ENCODE measurements at places on chromosomes 3 and 15. TPM values are rescaled to one million over a fixed set of nuclear protein-coding genes. Genes with fewer than 3 reads are reported as not detected.

Gene PYGO1
- 10.0 TPM for total RNA-seq

Gene CTXN2
- total RNA-seq: not detected

Gene DPPA2
- total RNA-seq: not detected

Gene NPTN
- 150 TPM for total RNA-seq

Gene COLQ
- 0.18 TPM for total RNA-seq

Gene MAP1A
- total RNA-seq: 47.2 TPM

Gene LSAMP
- 8.1 TPM for total RNA-seq

Gene TMEM108
- total RNA-seq: 0.18 TPM

Gene SHC4
- 2.5 TPM for total RNA-seq

GRCh38 chr3:132209855-132210254, 107.4 kb upstream of the ACP3 start:
- no peak for DNase-seq

- DNase-seq: no peak
These were observed 56.7 kb upstream of the HACD2 start for GRCh38 chr3:123641505-123641904.

- DNase-seq: no peak
These were observed 5.3 kb downstream of the PDIA5 start for GRCh38 chr3:123072152-123072551.

DNA sequence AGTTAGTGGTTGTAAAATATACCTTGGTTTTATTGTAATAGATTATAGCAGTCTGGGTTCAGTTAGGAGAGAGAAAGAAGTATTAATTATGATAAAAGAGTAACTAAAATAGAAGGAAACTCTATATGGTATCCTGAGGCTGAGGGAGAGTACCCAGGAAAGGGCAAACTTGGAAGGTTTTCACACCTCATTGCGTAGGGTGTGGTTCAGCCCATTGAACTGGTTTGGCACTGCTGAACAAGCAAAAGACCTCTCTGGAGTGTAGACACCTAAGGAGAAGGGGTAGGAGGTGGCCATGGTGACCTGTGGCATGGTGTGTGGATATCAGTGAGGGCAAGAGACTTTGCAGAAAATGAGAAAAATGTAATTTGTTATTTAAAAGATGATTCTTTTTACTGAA, 63.5 kb downstream of the STT3B start:
- DNase-seq: no peak

DNA sequence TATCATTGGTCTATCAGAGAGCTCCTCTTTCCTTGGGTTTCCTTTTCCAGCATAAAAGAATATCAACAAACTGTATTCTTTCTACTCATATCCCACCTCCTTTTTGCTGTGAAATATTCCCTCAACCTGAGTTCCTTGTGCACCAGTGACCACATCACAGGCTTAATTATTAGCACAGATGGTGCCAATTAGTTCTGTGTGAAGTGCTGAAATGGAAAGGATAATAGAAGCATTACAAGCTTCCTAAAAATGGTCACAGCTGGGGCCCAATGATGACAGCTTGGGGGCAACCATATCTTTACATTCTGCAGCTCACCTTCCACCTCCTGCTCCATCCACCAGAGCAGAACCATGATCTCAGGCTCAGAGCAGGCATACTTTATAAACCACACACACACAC, 84.6 kb downstream of the ANO10 start:
- DNase-seq: no peak

DNA sequence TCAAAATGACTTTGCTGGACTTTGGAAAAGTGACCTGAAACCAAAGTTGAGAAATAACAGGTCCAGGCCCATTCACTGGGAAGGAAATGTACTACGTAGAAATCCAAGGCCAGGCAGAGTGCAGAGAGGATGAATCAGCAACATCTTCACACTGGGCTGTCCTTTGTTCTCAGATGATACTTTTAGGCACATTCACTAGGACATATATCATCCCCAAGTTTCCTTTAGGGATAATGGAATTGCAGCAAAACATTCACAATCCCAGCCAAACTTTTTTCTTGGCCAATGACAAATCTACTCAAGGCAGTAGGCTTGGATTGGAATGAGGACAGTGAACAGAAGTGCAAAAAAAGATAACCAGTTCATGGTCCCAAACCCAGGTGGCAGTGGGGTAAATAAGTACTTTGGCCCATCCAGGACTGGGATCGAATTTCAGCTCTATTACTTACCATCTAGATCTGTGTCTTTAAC, 75.1 kb downstream of the CLDN11 start:
- peak; percentile 82 for DNase-seq

DNA sequence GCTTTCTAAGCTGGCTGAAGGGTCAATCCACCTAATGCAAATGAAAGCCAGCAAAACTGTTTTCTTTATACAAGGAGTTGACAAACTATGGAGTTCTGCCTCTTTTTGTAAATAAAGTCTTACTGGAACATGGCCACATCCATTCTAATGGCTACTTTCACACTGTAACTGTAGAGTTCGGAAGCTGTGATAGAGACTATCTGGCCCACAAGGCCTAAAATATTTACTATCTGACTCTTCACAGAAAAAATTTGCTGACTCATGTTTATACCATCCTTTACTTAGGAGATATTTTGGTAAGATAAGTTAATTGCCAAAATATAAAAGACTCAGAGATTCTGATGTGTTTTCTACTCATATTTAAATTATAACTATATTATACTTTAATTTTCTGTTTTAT, 93.7 kb upstream of the GK5 start:
- DNase-seq: peak; percentile 71

GRCh38 chr3:42052484-42053351, 38.4 kb upstream of the TRAK1 start:
- DNase-seq: peak; percentile 88

All from IMR-90 (cell line).